ENCODE measurements at places on chromosomes 16 and 17. TPM values are rescaled to one million over a fixed set of nuclear protein-coding genes. Genes with fewer than 3 reads are reported as not detected.

- DNase-seq = no peak
Measured at GRCh38 chr17:61974115-61974514, 46.3 kb upstream of the INTS2 start.

PRSS36 gene
- 17.8 TPM for total RNA-seq

MT1E gene
- 454 TPM for total RNA-seq

CHD9NB gene
- total RNA-seq = 33.3 TPM

- DNase-seq = no peak
Measured at GRCh38 chr16:5906351-5906750, 808.8 kb upstream of the EEF2KMT start.

GRCh38 chr17:82632451-82632850 is 15.8 kb downstream of the WDR45B start:
- no peak for DNase-seq

AXIN2 gene
- total RNA-seq = 9.8 TPM

CDK5R1 gene
- 4.4 TPM for total RNA-seq

DNA sequence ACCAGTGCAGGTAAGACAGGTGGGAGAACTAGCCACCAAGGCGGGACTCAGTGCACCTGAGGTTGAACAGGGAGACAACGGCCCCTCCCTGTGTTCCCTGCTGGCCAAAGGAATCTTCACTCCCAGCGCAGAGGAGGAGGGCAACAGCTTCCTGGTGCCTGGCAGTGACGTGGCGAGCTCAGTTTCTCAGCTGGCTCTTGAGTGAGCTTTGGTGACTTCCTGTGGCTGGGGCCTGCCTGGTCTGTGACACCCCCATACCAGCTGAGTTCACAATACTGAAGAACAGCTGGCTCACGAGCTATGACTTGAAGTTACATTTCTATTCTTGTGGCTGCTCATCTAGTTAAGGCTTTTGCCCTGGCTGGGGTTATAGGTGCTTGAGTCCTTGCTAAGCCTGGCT is 26.1 kb downstream of the WNT9B start:
- DNase-seq = no peak

DNA sequence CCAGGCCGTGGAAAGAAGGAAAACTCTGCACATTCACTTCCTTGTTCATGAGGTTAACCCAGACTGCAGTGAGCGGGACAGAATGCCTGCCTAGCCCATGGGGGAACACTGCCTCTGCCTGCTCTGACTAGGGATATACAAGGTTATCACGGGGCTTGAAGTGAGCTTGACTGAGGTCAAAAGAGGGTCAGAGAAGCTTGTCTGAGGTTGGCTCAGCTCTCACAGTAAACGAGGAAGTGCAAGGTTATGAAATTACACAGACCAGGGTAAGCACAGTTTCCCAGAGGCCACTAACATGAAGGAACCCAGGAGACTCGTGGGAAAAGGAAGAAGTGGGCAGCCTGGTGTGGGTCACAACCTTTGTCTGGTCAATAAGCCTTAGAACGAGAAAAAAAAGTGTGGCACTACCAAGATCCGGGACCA is 28.7 kb downstream of the HIC1 start:
- DNase-seq = no peak

MT1H gene
- total RNA-seq = 3.9 TPM

DNA sequence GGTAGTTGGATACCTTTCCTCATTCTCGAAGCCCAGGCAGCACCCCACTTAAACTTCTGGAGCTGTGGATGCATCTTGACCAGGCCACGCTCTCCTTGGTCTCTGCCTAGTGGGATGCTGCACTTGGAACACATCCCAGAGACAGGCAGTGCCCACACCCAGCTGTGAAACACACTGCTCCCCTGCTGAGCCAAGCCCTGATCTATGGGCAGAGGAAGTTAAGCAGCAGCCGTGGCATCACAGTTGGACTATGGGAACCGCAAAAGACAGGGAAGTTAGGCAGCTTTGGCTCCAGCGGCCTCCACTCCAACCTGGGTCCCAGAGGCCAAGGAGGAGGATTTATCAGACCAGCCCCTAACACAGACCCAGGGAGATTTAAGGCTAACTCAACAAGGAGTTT is 284.8 kb upstream of the CCL2 start:
- DNase-seq = no peak

DNA sequence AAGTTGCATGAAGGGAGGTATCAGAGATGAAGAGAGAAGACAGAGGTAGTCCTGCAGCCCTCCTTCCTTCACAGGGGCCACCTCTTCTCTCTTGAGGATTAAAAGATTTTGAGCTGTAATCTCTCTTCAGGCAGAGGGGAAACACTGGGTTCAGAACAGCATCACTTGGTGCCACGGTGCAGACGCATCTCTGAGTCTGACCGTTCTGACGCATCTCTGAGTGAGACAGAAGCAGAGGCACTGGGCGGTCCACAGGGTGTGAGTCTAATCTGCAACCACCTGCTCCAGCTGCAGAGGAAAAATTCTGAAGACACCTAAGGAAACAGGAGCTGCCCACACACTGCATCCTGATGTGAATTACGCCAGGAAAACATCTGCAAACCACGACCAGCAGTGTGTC is 5.3 kb upstream of the KRT37 start:
- no peak for DNase-seq

DNA sequence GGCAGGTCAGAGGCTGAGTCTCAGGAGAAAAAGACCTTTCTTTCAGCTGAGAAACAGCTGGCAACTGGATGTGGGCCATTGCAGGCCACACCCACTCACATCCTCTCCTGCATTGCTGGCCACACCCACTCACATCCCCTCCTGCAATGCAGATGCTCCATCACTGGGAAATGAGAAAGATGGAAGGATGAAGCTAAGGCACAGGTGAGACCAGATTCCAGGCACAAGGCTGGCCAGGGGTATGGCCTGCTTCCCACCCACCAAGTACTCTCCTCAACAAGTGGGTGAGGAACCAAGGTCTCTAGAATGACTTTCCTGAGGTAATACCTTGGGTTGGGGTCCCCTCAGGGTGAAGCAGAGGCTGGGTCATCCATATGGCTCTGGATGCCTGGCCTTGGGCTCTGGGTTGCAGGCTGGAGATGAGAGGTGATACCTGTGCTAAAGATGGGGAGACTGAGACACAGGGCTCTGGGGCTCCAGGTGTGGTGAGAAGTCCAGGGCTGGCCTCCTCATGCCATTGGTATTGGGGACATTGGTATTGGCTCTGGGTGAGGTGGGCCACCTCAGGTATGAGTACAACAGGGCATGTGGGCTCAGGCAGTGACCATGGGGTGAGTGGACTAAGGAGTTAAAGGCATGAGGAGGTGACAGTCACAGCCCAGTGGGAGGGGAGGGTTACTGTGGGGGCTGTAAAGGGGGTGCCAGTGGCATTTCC is 1726.8 kb downstream of the TP53TG3F start:
- DNase-seq = no peak

CTRB1 gene
- total RNA-seq = not detected

HEXIM1 gene
- total RNA-seq = 35.6 TPM

- no peak for DNase-seq
Measured at GRCh38 chr17:64534187-64534586, 27.4 kb downstream of the CEP95 start.

GRCh38 chr17:6435968-6436367 is 1.0 kb upstream of the AIPL1 start:
- no peak for DNase-seq

- peak; percentile 59 for DNase-seq
Measured at GRCh38 chr16:29743827-29744531, 1.8 kb downstream of the C16orf54 start.

SPNS2 gene
- 47.0 TPM for total RNA-seq

LGALS9B gene
- total RNA-seq = not detected

DNA sequence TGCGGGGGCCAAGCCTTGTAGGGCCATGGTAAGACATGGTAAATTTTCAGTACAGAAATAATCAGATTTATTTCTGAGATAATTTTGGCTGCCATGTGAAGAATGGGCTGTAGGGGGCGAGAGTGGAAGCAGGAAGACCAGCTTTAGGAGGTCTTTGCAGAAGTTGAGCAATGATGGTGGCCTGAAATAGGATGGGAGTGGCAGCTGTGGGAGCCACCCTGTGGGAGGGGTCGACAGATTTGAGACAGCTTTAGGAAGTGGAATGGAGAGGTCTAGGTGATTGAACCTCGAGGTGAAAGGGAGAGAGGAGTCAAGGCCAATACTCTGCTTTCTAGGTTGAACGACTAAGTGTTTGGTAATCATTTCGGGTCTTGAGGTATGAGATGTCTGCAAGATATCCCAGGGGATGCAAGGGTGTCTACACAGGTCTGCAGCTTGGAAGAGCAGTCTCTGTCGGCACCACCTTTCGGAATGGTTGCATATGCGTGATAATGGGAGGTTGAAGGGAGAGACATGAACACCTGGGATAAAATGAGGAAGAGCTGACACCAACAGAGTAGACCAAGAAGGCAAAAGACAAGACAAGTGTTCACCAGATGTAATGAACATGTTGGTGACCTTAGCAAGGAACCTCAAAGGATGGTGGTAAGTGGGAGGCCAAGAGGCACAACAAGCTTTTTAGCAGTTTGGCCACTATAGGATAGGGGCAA is 4.2 kb upstream of the ATXN7L3 start:
- no peak for DNase-seq

ZFPM1 gene
- 5.8 TPM for total RNA-seq

DNA sequence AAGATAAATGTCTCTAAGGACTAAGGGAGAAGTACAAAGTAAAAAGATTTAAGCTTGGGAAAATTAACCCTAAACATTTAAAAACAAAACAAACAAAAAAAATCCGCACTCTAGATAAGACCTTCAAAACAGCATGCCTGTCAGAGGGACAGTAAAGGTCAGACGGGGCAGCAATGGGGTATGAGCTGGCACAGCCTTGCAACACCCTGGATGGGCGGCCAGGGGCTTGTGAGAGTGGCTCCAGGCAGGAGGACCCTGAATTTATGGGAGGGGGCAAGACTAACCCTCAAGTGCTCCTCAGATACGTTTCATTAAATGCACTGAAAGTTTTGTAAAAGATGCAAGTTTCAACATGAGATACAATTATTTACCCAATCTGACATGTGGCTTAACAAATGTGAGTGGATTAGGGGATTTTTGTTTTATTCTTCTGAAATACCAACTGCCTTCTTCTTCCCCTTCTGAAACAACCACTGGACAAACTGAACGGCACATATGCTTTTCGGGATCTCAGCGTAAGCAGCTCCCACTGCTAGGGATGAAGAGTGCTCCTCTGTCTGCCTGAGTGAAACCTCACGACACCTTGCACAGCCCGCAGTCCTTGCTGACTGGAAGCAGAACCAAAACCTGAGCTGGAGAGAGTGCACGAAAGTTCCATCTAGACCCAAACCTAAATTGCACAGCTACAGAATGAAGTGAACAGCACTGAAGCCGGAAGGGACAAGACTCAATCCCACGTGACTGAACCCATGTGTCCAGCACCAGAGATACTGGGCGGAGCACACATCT is 128.4 kb downstream of the ANKRD11 start:
- DNase-seq = no peak

GRCh38 chr16:74583926-74584666 is 22.8 kb downstream of the GLG1 start:
- DNase-seq = no peak

DNA sequence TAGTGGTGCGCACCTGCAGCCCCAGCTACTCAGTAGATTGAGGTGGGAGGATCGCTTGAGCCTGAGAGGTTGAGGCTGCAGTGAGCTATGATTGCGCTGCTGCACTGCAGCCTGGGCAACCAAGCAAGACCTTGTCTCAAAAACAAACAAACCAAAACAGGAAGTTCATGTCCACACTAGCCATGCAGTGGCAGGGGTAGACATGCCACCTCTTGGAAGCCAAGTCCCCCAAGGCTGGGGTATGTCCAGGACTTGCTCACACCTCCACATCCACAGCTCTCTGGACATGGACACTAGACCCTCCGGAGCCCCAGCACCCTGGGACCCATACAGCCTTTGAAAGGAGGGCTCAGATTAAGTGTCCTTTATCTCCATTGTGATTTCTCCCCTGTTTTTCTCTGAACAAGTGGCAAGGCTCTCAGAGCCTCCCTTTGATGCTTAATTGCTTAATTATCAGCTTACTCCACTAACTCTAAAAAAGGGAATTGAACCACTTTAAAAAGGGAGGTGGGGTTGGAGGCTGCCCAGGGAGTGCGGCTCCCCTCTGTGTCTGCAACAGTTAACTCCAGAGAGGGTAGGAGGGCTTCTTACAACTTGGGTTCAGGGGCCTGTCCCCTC is 424.6 kb upstream of the C16orf82 start:
- DNase-seq = no peak

GRCh38 chr17:67386965-67387551 is 10.0 kb downstream of the PITPNC1 start:
- no peak for DNase-seq

DNA sequence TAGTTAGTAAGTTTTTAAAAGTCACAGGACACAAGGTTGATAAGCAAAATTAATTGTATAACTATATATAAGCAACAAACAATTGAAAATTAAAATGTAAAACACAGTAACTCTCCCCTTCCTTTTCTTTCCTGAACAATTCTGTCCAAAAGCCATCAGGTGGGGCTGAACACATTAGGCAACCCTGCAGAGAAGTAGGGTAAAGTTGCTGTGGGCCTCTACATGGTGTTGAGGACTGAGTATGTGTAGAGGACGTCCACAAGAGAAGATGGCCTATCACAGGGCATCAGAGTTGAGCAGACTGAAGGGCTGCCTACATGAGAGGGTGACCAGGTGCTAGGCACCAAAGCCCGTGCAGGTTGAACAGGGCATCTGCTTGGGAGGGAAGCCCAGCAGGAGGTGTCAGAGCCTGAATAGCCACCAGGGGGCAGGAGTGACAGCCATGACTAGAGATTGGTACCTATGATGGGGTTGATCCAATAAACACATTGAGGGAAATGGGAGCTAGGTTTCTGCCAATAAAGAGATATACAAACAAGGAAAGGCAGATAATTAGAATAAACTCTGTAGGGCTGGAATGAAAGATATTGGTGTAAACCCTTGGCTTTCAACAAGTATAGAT is 415.1 kb downstream of the NPIPA8 start:
- DNase-seq = no peak

Measured in suprapubic skin (tissue), 4 donors.